ENCODE measurements at places on chromosomes 4 and X.

DNA sequence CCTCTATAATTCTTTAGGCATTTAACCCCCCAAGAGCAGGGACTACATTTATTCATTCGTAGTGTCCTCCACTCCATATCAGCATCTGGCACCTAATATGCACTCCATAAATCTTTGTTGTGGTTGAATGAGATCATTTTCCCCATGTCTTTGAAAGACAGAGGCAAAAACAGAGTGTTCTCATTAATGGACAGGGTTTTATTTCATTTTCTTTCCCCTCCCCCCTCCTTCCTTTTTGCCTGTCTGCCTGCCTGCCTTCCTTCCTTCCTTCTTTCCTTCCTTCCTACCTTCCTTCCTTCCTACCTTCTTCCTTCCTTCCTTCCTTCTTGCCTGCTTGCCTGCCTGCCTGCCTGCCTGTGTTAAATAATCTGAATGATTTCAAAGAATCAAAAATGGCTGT lies 83.2 kb downstream of the SHROOM3 start:
- no peak for DNase-seq

DNA sequence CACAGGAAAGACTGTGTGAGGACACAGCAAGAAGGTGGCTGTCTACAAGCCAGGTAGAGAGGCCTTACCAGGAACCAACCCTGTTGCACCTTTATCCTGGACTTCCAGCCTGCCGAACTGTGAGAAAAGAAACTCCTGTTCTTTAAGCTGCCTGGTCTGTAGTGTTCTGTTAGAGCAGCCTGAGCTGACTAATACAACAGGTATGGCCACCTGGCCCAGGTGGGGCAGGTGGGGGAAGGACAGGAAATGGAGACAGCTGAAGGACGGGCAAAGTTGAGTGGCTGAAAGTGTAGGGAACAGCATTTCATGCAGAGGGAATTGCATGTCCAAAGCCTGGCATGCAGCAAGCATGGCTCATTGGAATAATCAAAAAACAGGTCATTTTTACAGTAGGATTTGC lies 35.1 kb downstream of the CYTL1 start:
- no peak for DNase-seq

GRCh38 chrX:129653971-129654651 lies 645 bp downstream of the APLN start:
- DNase-seq = no peak

DNA sequence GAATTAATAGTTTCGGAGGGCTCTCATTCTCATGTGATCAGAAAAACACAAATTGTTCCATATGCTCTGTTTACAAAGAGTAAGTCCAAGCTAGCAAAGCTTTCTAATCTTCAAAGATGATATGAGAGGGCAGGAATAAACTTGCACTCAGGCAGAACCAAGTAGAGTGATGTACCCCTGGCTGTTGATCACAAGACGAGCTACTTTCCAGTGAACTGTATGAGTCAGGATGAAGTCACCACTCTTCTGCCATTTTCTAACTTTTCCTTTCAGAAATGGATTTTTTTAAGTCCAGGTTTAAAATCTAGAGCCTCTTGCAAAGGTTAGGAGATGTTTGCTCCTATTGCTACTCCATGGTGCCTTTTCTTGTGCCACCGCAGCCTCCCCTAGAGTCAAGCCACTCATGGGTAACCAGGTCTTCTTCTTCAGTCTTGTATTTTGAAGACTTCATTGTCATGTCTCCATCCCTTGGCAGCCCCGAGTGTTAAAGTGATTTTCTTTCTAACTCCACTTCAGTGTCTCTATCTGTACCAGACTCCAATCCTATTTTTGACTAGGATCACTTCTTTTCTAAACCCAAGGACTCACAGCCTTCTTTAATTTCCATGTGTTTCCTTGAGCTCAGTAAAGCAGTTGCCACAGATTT lies 171.9 kb upstream of the GALNT7 start:
- DNase-seq = no peak

DNA sequence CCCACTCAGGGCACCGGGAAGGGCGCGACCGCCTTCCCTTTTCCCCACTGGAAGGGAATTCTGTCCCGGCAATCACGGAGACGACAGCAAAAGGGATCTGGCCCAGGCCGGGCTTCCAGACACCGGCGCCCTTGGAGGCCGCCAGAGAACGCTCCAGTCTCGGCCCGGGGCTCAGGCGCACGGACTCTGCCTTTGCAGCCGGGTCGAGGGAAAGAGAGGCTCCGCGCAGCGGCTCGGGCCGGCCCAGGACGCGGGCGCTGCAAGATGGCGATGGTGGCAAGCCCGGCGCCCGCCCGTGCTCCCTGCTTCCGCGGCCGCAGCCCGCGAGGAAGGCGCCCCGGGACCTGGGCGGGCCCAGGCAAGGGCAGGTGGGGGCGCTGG lies 1.1 kb downstream of the CTBP1 start:
- no peak for DNase-seq

DNA sequence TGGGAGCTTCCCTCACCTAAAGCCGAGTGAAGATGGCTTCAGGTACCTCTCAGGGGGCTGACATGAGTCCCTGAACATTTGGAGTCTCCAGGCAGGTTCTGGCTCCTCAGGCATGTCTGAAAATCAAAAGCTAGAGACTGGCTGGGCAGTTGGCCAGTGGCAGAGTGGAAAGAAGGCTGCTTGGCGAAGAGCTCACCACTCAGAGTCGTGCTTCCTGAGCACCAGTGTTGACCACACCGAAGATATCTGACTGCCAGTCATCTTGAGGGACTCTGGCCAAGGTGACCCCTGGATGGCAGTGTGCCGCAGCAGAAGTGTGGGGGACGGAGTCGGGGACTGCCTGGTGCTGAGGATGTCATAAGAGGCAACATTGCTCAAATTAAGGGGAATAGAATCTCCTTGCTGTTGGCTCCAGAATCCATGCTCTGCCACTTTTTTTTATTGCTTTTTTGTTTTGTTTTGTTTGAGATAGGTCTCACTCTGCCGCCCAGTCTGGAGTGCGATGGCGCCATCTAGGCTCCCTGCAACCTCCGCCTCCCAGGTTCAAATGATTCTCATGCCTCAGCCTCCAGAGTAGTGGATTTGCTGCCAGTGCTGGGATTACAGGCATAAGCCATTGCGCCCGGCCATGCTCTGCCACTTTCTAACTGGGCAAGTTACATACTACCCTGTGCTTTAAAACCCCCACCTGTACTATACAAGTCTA lies 172.5 kb upstream of the GATB start:
- DNase-seq = no peak

- no peak for DNase-seq
Observed at GRCh38 chrX:21735768-21736127, 22.2 kb downstream of the SMPX start.

Measured in activated T-helper 1 cell treated with anti-CD3 and anti-CD28 coated beads, Interleukin-12 subunit alpha, Interleukin-12 subunit beta, Interleukin-2, Interleukin-4 antibody, amounts not matched to agents 30 ng/mL and 10 ng/mL and 1 ng/mL, durations not matched to agents 14 hours and 24 hours and 36 hours (primary cell).